ENCODE measurements at places on chromosomes 2 and 18. TPM values are rescaled to one million over a fixed set of nuclear protein-coding genes. Genes with fewer than 3 reads are reported as not detected.

STAT4 gene
- 0.60 TPM for polyA plus RNA-seq

TSPYL6 gene
- not detected for polyA plus RNA-seq

IL1R2 gene
- polyA plus RNA-seq, result 21.6 TPM

ICOS gene
- not detected for polyA plus RNA-seq

CD8B2 gene
- not detected for polyA plus RNA-seq

SLC39A10 gene
- 15.4 TPM for polyA plus RNA-seq

DNA sequence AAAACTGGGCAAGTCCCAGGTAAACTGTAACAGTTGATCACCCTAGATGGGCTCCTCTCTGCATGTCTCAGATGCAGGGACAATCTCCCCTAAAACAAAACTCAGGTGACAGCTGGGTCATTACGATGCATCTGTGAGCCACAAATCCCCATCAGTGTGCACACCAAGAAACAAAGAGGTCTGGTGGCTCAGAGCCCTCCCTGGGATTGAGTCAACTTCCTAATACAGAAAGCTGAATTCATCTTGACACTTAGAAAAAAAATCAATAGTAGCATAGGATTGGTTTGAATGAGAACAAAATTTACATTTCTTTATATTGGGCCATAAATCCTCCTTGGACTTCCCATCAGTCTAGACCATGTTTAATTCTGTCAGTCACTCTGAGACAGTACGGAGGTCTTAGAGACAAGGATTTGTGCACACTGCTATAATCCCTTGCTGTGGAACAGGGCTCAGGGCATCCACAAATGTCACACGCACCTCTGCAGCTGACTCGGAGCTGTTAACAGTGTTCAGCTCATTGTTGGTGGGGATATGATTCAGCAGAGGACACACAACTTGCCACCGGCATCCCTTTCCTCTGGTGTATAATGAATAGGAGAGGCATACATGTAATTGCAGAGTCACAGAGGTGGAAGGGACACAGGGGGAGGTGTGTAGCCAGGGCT is 44.5 kb upstream of the DAPL1 start:
- peaks cover 6% of the 10 kb centered on the region for H3K4me1 ChIP-seq
- DNase-seq, result no peak
- no peaks in the 10 kb centered on the region for H3K36me3 ChIP-seq
- no peak overlapping the region for H3K27ac ChIP-seq

DNA sequence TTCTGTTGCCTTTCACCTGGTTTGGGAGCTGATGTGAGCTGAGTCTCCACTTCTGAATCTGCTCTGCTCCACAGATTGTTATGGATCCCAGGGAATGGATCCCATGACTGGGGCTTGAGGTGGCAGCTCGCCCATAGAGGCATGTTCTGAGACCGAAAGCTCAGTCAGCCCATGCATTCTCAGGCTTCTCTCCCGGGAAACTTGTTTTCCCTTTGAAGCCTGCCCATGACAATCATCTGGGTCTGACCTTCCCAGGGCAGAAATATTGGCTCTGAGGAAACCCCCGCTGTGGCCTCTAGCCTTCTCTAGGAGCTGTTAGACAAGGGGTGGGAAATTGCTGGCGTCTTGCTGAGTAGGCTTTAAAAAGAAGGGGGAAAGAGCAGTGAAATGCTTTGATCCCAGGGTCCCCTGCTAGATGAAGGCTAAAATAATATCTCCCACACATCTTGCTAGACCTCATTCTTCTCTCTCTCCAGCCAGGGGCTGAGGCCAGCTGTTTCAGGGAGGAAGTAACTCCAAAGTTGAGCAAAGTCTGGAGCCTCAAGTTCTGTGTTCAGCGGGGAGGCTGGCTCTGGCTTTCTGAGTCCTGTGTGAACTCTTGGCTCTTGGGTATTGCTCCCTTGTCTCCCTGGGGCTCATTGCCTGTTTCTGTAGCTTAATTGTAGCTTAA is 2.0 kb downstream of the VAMP8 start:
- DNase-seq, result no peak
- no peak overlapping the region for H3K4me3 ChIP-seq
- H3K4me1 ChIP-seq, result no peaks in the 10 kb centered on the region
- peak overlapping the region; percentile 52 for H3K27ac ChIP-seq
- no peaks in the 10 kb centered on the region for H3K36me3 ChIP-seq
- H3K27me3 ChIP-seq, result no peaks in the 10 kb centered on the region

GRCh38 chr2:133352719-133353118 is 215.5 kb downstream of the NCKAP5 start:
- no peak overlapping the region for H3K4me3 ChIP-seq
- H3K27me3 ChIP-seq, result no peaks in the 10 kb centered on the region
- H3K4me1 ChIP-seq, result no peaks in the 10 kb centered on the region
- DNase-seq, result peak; percentile 69
- no peaks in the 10 kb centered on the region for H3K36me3 ChIP-seq

DNA sequence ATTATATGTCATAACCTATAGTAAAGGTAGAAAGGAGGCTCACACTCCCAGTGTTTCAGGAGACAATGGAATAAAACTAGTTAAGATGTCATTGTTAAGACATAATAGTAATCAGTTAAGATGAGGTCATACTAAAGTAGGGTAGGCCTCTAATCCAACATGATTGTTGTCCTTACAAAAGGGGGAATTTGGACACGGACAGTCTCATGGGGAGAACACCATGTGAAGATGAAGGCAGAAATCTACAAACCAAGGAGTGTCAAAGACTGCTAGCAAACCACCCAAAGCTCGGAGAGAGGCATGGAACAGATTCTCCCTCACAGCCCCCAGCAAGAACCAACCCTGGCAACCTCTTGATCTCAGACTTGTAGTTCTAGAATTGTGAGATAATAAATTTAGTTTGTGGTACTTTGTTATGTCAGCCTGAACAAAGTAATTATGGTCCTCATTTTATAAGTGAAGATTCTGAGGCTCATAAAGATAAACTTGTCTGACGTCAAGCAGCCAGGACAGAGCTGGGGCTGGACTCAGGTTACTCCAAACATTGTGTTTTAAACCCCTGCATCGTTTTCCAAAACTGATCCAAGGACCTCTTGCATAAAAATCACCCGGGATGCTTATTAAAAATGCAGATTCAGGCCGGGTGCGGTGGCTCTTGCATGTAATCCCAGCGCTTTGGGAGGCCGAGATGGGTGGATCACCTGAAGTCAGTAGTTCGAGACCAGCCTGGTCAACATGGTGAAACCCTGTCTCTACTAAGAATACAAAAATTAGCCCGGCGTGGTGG is 47.8 kb downstream of the CCDC195 start:
- no peak for DNase-seq
- H3K4me1 ChIP-seq, result no peaks in the 10 kb centered on the region
- H3K4me3 ChIP-seq, result no peak overlapping the region
- H3K27me3 ChIP-seq, result no peaks in the 10 kb centered on the region
- H3K27ac ChIP-seq, result no peak overlapping the region
- no peaks in the 10 kb centered on the region for H3K36me3 ChIP-seq

- H3K4me3 ChIP-seq, result no peak overlapping the region
- no peaks in the 10 kb centered on the region for H3K36me3 ChIP-seq
- peaks cover 21% of the 10 kb centered on the region for H3K4me1 ChIP-seq
- DNase-seq, result no peak
Observed at GRCh38 chr18:46388286-46388685, 268.7 kb downstream of the LOXHD1 start.

DNA sequence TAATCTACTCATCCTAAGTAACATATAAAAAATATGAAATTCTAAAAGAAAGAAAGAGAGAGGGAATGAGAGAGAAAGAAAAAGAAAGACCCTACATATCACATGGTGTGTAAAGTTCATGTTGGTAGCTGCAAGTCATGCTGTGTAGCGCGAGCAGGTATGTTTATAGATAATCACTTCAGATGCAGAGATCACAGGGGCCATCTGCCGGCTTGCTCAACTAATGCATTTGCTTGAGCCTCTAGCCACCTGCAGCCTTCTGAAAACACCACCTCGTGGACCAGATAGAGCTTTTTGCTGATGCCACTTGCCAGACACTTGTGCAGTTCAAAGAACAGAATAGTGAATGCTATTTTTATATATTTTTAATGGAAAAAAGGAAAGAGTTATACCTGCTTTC is 37.6 kb downstream of the CDH7 start:
- no peaks in the 10 kb centered on the region for H3K36me3 ChIP-seq
- no peak for DNase-seq
- no peak overlapping the region for H3K27ac ChIP-seq
- no peaks in the 10 kb centered on the region for H3K27me3 ChIP-seq
- H3K4me3 ChIP-seq, result no peak overlapping the region

DNA sequence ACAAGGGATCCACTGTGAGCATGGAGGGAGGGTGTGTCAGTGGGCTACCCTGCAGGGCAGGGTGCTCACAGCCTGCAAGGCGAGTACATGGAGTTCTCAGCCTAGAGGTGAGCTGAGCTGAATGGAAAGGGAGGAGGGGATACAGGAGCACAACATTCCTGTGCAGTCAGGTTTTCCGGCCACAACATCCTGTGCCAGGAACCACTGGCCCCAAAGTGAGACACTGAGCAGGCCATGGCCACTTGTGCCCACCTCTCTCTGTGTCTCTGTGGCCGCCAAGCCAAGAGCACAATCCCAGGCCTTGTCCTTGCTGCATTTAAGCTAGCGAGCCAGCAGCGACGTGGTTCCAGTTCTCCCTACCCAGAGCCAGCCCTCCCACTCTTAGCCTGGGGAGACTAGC is 6.1 kb downstream of the DOK1 start:
- H3K4me3 ChIP-seq, result no peak overlapping the region
- no peak overlapping the region for H3K27ac ChIP-seq
- no peaks in the 10 kb centered on the region for H3K27me3 ChIP-seq
- no peaks in the 10 kb centered on the region for H3K4me1 ChIP-seq
- no peaks in the 10 kb centered on the region for H3K36me3 ChIP-seq
- DNase-seq, result no peak

DNA sequence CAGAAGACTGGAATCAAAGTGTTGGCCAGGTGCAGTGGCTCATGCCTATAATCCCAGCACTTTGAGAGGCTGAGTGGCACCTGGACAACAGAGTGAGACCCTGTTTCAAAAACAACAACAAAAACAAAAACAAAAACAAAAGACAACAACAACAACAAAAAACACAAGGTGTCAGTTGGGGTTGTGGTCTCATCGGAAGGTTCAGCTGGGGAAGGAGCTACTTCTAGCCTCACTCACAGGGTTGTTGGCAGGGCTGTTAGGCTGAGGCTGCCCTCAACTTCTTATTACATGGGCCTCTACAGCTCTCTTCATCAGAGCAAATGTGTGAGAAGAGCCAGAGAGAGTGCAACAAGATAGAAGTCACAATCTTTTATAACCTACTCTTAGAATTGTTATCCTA is 34.6 kb upstream of the CAB39 start:
- H3K27me3 ChIP-seq, result no peaks in the 10 kb centered on the region
- H3K27ac ChIP-seq, result no peak overlapping the region
- H3K36me3 ChIP-seq, result no peaks in the 10 kb centered on the region
- H3K4me1 ChIP-seq, result no peaks in the 10 kb centered on the region
- no peak for DNase-seq
- no peak overlapping the region for H3K4me3 ChIP-seq

- H3K27me3 ChIP-seq, result no peaks in the 10 kb centered on the region
- H3K36me3 ChIP-seq, result no peaks in the 10 kb centered on the region
- no peak overlapping the region for H3K4me3 ChIP-seq
- no peaks in the 10 kb centered on the region for H3K4me1 ChIP-seq
- no peak overlapping the region for H3K27ac ChIP-seq
Observed at GRCh38 chr2:27527182-27527581, 30.5 kb downstream of the GCKR start.

DNA sequence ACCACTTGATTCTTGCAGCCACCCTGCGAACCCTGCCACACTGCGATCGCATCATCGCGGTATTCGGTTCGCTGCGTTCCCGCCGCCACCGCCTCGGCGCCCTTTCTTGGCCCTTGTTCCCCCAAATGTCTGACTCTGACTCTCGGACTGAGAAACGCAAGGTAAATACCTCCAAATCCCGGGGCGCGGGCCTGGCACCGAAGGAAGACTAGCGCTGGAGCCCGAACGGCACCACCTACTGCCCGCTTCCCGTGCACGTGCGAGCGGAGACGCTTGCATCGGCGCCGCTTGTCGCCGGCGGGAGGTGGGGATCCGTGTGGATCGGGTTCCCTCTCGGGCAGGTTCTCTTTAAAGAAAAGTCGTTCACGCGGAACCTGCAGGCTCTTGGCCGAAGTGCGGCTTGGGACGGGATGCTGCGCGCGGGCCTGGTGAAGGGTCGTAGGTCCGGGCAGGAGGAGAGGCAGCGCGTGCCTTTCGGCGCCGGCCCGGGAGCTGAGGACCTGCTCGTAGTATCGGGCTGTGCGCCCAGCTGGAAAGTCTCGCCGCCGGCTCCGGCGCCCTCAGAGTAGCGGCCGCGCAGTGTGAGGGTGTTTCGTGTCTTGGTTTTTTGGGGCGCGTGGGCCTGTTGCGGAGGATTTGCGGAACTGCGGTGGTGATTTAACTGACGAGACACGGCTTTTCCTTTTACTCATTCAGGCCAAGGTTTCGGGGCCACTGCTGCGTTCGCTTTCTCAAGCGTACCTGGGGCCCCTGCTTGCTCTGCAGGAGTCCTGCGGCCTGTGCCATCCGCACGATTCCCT is 514 bp downstream of the BCL2L11 start:
- DNase-seq, result peak; percentile 73
- H3K27me3 ChIP-seq, result peaks cover 34% of the 10 kb centered on the region
- peak overlapping the region; percentile 60 for H3K27ac ChIP-seq
- H3K4me1 ChIP-seq, result no peaks in the 10 kb centered on the region
- H3K4me3 ChIP-seq, result peak overlapping the region; percentile 75

DNA sequence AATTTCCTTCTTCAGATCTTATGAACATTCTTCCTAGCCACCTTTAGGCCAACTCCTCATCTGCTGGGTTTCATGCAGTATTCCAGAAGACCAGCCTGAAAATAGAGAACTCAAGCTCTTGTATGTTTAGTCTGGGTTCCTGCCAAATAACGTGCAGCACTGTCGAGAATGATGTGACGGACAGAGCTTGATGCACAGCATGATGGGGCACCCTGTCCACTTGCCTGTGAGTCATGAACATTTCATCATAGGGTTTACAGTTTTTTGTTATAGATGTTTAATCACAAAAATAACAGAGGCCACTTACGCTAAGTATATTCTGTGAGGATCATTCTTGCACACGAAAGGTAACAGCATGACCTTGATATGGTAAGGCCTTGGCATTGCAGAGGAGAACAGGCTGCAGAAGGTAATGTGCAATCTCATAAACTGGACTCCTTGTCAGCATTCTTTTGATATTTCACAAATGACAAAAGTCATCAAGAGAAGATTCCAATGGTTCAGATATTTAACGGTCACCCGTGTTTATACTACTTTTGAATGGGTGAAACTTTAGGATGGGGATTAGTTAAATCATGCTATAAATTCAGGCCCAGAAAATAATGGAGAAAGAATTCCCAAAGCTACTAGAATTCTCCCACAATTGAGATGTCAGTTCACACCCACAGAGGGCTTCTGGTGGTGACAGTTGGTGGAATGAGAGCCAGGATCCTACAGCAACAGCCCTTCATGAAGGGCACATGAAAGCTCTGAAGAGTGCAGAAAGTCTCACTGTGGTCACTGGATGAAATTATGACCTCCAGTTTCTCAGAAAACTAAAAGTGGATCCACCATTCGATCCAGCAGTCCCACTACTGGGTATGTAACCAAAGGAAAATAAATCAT is 396.1 kb upstream of the RAB12 start:
- no peak for DNase-seq
- H3K27ac ChIP-seq, result no peak overlapping the region
- peaks cover 2% of the 10 kb centered on the region for H3K36me3 ChIP-seq

GRCh38 chr2:241959751-241960269 is 90.3 kb downstream of the RTP5 start:
- H3K4me1 ChIP-seq, result no peaks in the 10 kb centered on the region
- no peak overlapping the region for H3K27ac ChIP-seq
- H3K4me3 ChIP-seq, result no peak overlapping the region
- DNase-seq, result peak; percentile 52

Data from sigmoid colon (tissue), 7 donors.